NCI-H2081 (cell line): ENCODE measurements at places on chromosomes 11 and 22.

- DNase-seq, result peak; percentile 91
Measured at GRCh38 chr11:112962579-112963367, 1.6 kb downstream of the NCAM1 start.

GRCh38 chr11:134841411-134841810 lies 429.4 kb upstream of the B3GAT1 start:
- no peak for DNase-seq

GRCh38 chr11:11787305-11788062 lies 54.3 kb upstream of the USP47 start:
- peak; percentile 66 for DNase-seq

- DNase-seq, result no peak
Measured at GRCh38 chr11:71083105-71083504, 169.3 kb downstream of the SHANK2 start.
